Mucosa of descending colon (tissue), 3 donors: ENCODE measurements at places on chromosomes 5 and 9. TPM values are rescaled to one million over a fixed set of nuclear protein-coding genes. Genes with fewer than 3 reads are reported as not detected.

DNA sequence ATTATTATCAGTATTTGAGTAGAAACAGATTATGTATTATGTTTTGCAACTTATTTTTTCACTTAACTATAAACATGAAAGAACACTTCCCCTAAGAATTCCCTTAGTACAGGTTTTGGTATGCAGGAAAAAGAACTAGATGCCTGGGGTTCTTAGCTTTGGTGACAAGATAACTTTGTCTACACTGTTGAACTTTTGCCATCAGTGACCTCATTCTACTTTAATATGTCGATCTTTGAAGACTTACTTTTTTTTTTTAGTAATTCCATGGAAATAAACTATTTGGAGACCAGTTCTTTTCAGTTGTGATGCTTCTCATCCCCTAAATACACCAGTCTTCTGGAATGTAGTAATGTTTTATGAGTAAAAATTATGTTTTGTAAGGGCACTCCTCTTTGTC is 34.3 kb downstream of the ZNF462 start:
- DNase-seq = no peak

DNA sequence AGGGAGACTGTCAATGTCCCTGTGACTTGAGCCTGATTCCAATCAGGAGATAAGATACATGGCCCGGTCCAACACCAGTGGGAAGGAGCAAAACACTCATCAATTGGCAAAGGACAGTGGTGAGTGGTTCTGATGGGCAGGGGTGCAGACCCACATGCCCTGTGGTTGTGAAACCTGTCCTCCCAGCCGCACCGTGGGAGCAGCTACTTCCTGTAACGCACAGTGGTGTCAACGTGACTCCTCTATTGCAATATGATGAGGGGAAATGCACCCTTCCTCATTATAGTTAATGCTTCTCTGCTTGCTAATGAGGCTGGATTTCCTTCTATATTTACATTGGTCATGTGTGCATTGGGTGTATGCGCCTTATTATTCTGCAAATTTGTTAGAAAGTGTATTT is 223.0 kb downstream of the IRX1 start:
- DNase-seq = no peak

- DNase-seq = no peak
Measured at GRCh38 chr5:176779537-176779936, 30.8 kb upstream of the UNC5A start.

Gene HDAC3
- 45.1 TPM for total RNA-seq

DNA sequence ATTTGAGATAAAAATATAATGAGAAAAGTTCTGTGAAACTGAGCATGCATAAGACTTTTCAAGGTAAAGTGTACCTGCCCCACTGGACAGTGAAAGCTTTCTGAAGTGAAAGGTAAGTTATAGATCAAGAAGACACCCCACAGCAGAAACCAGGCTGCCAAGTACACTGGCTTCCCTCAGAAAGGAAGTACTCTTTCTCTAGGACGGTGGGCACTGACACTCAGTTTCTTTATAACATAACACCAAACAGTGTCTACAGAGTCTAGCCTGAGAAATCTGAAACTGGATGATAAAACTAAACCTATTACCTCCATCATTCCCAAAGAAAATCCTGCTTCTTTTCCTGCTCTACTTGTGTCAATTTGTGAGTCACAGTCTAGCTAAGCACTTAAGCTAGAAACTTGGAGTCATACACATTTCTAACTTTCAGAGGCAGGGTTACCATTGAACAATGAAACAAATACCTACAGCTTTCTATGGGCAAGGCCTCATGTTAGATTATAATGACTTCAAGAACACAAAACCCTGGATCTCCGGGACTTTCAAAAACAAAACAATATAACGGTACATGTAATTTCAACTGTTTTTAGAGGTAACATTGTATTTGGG is 136.7 kb downstream of the CPLANE1 start:
- DNase-seq = no peak

DNA sequence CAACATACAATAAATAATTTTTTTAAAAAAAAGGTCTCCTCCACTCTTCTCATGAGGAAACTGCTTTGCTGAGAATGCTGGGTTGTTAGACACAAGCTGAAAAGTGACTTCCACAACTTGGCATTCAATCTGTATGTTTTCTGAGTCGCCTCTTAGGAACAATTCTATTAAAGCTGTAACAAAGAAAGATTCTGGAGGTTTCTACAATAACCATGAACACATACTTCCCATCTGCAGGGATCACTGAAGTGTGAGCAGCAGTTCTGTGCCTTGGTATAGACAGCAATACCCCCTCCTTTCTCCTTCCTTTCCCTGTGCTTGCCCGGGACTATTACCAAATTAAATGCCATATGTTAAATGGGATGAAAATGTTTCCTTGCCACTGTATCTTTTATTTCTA is 1.5 kb downstream of the DIRAS2 start:
- no peak for DNase-seq

Gene DND1
- total RNA-seq = 1.6 TPM

DNA sequence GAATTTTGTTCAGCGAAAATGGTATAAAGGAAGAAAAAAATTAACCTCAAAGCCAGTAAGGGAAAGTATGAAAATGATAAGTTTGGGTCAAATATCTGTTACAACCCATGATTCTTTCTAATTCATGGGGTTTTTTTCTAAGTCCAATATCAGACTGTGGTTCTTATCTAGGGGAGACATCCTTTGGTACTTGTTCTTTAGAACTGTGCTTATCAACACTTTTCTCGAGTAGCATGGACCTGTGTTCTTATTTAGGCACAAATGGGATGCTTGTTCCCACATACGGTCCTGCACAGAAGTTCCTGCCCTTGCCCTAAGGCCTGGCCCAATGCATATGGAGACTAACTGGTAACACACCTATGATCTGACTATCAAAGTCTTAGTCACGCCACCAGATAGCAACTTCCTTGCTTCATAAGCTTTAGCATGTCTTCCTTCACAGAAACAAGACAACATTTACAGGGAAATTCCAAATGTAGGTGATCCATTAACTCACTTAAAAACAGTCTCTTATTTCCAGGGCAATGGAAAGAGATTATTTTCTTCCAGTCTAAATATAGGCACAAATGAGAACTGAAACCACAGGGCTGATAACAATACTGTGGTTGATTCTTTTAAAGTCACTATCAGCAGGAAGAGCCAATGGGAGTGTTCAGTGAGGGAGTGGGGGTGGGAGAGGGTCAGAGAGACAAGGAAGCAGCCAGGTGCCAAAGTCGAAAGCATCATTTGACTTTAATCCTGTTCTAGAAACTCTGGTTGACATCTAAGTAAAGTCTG is 268.8 kb upstream of the ANKRD55 start:
- no peak for DNase-seq

Gene WHRN
- total RNA-seq = 2.8 TPM
